Bladder microvascular endothelial cell (primary cell): ENCODE measurements at places on chromosomes 3 and 15. TPM values are rescaled to one million over a fixed set of nuclear protein-coding genes. Genes with fewer than 3 reads are reported as not detected.

NR2E3 gene
- total RNA-seq: 0.50 TPM in 1 of 2 replicates, not detected in the other

TGM4 gene
- 0.06 TPM in 1 of 2 replicates, not detected in the other for total RNA-seq

SLC22A14 gene
- total RNA-seq: under 0.01 and 0.31 TPM in 2 replicates

MUSTN1 gene
- total RNA-seq: not detected in 2 replicates

GOLGA6D gene
- total RNA-seq: under 0.01 TPM in 1 of 2 replicates, not detected in the other

RNU5B-1 gene
- not detected in 2 replicates for total RNA-seq

HRH1 gene
- 7.4 and 11.9 TPM in 2 replicates for total RNA-seq

WDR49 gene
- total RNA-seq: 0.13 and 0.65 TPM in 2 replicates

GPR149 gene
- not detected in 2 replicates for total RNA-seq

SLC12A8 gene
- total RNA-seq: 0.16 and 0.38 TPM in 2 replicates

PLCH1 gene
- not detected in 2 replicates for total RNA-seq

ZNF501 gene
- 4.4 and 5.3 TPM in 2 replicates for total RNA-seq

GXYLT2 gene
- under 0.01 and 0.44 TPM in 2 replicates for total RNA-seq

SLC9C1 gene
- 0.13 TPM in 1 of 2 replicates, not detected in the other for total RNA-seq

NR1I2 gene
- total RNA-seq: under 0.01 TPM in 1 of 2 replicates, not detected in the other

CCNDBP1 gene
- total RNA-seq: 69.1 and 102 TPM in 2 replicates

P2RY12 gene
- not detected in 2 replicates for total RNA-seq

ALCAM gene
- total RNA-seq: 50.2 and 100 TPM in 2 replicates
